EH (cell line): ENCODE measurements at places on chromosomes 7 and 10.

DNA sequence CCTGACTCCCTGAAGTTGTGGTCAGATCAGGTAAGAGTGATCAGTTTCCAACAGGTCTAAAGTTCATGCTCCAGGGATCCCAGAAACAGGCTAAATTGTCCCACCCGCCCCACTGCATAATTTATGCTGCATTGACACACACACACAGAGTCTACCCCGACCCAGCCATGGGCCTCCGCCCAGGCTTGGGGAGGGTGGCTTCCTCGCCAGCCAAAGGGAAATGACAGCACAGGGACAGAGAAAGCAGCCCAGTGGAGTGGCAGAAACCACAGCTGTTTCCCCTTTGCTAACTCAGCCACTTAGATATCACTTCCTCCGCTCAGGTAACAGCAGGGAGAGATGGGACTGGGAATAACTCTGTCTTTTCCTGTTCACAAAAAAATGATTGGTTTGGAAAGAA, 9.4 kb downstream of the SH3PXD2A start:
- DNase-seq = no peak

DNA sequence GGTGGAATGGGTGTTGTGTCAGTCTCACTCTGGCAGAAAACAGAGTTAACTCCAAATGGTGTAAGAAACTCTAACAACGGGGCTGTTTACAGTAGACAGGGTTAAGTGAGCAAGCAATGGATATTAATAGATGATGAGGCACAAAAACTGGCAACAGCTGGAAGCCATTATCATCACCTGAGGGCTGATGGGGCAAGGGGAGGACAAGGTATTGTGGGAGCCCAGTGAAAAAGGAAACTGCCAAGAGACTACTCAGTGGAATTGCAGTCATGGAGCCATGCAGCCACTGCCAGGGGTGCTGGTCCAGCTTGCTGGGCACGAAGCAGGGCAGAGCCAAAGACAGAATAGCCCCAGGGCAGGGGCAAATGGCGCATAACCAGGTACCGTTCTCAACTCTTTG, 260.7 kb downstream of the BICC1 start:
- DNase-seq = no peak

DNA sequence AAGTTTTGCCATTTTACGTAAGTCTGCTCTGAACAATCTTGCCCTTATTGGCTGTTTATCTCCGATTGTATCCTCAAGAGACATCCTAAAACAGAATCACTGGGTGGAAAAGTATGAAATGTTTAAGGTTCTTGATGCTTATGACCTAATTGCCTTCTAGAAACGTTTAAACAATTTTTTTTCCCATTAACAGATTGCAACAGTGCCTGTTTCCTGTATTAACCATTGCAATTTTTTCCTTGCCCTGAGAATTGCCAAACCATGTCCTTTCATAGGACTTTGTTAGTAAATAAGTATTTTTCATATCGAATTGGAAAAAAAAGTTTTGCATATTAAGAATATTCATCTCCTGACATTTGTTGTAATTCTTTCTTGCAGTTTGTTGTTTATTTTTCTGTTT, 639.8 kb downstream of the INHBA start:
- no peak for DNase-seq

- DNase-seq = no peak
Measured at GRCh38 chr10:5502571-5503476, 3.5 kb upstream of the CALML5 start.

- DNase-seq = no peak
Measured at GRCh38 chr10:93261089-93261488, 187.4 kb downstream of the CYP26A1 start.

DNA sequence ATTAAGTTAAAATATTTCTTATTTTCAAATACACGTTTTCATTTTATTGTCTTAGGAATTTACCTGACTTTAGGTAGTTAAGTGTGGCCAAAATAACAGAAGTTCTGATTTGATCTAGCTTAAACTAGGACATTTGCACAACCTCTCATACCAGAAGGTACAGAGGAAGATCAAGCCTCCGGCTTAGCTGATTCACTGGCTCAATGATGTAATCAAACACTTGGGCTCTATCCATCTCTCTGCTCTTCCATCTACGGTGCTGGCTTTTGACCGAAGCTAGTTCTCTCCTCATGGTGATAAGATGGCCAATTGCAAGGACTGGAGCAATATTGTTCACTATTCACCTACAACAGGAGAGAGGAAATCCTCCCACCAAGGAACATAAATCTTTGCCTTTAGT, 12.2 kb upstream of the HYCC1 start:
- no peak for DNase-seq

GRCh38 chr10:3902054-3902808, 117.2 kb upstream of the KLF6 start:
- no peak for DNase-seq

GRCh38 chr10:118621304-118621942, 26.0 kb upstream of the PRLHR start:
- peak; percentile 9 for DNase-seq
